ENCODE measurements at places on chromosomes 6 and 20.

GRCh38 chr6:84464471-84464870, 237.0 kb upstream of the CEP162 start:
- DNase-seq = no peak

DNA sequence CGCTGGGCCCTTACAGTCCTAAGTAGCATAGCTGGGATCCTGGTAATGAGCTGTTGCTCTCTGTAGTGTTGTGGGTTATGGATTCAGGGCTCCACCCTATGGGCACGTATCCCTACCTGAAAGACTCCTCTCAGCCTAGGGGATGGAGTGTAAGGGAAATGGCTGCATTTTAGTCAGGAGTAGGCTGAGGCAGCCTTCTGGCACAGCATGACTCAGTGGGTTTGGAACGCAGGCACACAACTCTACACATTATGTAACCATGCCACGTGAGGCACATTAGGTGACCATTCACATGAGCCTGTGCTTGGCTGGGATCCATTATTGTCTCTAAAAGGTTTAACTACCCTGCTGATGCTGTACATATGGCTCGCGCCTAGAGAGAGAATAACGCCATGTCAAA, 27.8 kb downstream of the HDDC2 start:
- no peak for DNase-seq

- DNase-seq = no peak
These were observed 527.8 kb upstream of the FLRT3 start for GRCh38 chr20:14865169-14865568.

DNA sequence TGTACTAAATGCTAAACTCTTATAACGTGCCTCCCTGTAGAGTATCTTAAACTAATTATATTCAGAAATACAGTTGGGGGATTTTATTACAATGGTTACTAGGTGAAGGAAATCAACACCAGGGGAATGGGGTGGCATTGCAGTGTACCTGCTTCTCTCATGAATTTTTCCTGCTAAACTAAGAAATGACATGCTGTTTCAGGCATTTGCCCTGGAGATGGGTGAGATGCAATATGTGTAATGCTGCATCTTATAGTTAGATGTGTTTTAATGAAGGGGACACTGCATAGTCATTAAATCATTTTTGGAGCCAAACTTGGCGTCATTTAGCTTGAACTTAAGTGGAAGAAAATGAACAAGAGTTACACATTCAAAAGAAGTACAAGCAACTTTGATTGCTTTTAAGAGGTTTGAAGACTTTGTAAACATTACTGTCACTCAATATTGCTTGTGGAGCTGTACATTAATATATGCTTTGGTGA, 4.3 kb downstream of the EYA4 start:
- no peak for DNase-seq

DNA sequence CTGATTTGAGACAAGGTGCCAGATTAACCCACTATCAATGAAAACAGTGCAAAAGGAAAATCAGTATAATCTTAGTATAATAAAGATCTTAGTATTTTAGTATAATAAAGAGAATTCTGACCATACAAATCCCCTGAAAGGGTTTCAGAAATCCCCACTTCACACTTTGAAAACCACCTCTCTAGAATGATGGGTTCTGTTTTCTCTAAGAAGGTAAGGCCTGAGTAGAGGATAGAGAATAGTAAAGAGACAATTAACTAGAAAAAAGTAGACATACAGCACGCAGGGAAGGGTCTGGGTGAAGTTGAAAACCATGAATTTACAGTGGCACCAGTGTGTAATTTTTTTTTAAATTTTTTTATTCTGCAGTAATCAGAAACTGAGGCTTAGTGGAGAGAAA, 73.6 kb downstream of the REV3L start:
- DNase-seq = no peak

- no peak for DNase-seq
These were observed 9.8 kb downstream of the RIPOR3 start for GRCh38 chr20:50681359-50682064.

GRCh38 chr6:155061381-155061780, 66.3 kb downstream of the TIAM2 start:
- no peak for DNase-seq

DNA sequence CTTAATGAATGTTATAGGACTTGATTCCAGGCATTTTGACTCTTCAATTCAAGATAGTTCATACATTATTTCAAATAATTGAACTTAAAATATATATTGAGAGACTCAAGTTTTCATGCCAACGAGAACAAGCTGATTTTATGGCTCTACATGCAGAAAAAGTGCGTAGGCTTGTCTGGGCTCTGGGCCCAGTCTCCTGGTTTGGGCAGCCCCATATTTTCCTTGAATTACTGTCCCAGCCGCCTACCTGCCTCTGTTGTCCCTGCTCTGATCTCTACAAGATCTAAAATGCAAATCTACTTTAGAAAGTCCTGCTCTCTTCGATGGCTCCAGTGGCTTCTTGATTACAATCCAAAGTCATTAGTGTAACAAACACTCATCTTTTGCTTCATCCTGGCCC, 537.4 kb upstream of the CHD6 start:
- no peak for DNase-seq

DNA sequence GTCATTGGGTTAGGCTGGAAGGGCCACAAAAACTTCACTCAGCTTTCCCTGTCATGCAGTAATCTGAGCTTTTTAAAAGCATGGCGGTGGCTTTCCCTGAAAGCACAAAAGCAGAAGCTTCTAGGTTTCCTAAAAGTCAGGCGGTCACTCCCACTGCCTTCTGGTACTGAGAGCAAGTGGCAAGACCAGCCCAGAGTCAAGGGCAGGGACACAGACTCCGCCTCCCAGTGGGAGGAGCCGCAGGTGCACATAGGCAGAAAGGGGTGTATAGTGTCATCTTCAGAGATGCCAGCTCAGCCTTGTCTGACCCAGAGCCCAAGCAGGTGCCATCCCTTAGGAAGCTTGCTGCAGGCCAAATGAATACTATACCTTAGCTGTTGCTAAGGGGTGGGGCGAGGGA, 18.0 kb upstream of the PACSIN1 start:
- no peak for DNase-seq

GRCh38 chr6:157381631-157382621, 936 bp downstream of the ZDHHC14 start:
- DNase-seq = peak; percentile 45

GRCh38 chr6:119347466-119348095, 2.0 kb downstream of the MAN1A1 start:
- DNase-seq = no peak

GRCh38 chr20:16537918-16538317, 35.3 kb downstream of the KIF16B start:
- DNase-seq = no peak

GRCh38 chr6:36360241-36361054, 23.8 kb upstream of the BNIP5 start:
- peak; percentile 67 for DNase-seq

GRCh38 chr20:38799203-38799602, 6.3 kb upstream of the PPP1R16B start:
- no peak for DNase-seq

DNA sequence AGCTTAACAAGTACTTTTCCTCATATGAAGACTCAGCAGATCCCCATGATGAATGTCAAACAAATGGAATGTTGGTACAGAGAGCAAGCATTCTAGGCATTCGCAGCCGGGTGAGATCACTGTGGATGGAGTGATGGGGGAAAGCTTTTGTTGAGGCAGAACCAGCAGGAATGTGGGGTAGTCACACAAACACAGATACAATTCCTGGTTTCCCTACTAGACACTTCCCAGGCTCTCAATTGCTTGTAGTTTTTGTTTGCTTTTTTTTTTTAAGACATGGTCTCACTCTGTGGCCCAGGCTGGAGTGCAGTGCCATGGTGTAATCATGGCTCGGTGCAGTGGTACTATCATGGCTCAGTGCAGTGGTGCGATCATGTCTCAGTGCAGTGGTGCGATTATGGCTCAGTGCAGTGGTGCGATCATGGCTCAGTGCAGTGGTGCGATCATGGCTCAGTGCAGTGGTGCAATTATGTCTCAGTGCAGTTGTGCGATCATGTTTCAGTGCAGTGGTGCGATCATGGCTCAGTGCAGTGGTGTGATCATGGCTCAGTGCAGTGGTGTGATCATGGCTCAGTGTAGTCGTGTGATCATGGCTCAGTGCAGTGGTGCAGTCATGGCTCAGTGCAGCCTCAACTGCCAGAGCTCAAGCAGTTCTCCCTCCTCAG, 15.4 kb upstream of the IER3 start:
- no peak for DNase-seq

GRCh38 chr6:8013763-8014162, 50.4 kb downstream of the BLOC1S5 start:
- no peak for DNase-seq

DNA sequence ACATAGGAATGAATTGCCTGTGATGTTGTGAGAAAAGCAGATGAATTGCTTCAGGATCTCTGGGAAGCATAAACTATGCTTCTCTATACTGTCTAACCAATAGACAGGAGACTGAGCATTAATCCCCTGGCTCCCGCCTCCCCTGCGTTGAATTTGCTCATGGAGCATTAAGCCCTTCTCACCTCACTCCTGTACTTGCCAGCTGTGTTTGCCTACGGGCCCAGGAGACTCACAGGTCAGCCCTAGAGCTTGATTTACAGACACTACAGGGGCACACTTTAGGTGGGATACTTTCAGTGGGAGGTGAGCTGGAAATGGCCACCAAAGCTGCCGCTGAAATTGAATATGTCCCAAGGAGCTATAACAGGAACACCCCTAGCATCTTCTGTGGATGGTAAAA, 418.7 kb downstream of the CBLN4 start:
- DNase-seq = no peak

GRCh38 chr6:16404456-16404855, 166.1 kb downstream of the GMPR start:
- no peak for DNase-seq

- DNase-seq = no peak
These were observed 53.5 kb downstream of the HIVEP2 start for GRCh38 chr6:142891454-142891853.

DNA sequence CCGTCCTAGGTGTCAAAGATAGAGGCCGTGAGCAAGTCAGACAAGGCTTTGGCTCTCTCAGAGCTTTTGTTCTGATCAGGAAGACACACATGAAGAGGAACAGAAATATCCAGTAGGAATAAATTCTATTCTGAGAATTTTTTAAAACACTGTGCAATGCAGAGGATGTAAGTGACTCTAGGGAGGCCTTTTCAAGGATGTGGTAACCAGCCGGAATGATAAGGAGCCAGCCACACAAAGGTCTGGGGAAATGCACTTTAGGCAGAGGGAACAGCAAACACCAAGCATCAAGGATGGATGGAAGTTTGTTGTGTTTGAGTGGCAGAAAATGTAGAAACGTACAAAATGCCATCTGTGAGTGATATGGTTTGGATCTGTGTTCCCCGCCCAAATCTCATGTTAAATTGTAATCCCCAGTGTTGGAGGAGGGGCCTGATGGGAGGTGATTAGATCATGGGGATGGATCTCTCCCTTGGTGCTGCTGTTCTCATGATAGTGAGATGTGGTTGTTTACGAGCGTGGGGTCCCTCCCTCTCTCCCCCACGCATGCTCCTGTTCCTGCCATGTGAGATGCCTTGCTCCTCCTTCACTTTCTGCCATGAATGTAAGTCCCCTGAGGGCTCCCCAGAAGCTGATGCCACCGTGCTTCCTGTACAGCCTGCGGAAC, 93.6 kb upstream of the CDYL start:
- DNase-seq = no peak

DNA sequence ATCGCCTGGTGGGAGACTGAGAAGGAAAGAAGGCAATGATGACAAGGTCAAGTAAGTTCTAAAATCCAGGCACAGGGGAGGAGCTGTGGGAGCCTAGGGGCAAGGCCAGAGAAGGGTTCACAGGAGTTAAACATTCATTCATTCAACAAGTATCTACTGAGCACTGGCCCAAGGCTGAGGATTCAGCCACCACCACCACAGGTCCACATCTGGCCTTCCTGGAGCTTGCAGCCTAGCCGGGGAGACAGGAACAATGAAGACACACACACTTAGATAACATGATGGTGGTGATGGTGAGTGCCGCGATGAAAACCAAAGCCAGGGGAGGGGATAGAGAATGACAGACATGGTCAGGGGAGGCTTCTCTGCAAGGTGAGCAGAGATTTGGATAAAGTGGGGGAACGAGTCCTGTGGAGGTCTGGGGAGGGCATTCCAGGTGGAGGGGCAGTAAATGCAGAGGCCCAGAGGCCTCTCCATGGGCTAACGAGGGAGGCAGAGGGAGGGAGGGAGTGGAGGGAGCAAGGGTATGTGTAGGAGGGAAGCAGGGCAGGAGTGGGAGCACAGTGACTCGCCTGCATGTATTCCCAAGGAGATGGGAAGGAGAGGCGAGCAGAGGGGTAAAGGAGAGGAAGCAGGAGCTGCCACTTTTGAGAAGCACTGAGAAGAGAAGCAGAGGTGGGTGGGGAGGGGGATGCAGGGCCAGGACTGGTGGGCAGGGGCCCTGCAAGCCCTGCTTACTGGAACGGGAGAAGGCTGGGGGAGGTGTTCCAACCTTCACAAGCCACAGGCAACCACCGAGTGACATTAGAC, 10.5 kb upstream of the RSPO4 start:
- no peak for DNase-seq

GRCh38 chr20:51042657-51043247, 19.8 kb upstream of the KCNG1 start:
- no peak for DNase-seq

DNA sequence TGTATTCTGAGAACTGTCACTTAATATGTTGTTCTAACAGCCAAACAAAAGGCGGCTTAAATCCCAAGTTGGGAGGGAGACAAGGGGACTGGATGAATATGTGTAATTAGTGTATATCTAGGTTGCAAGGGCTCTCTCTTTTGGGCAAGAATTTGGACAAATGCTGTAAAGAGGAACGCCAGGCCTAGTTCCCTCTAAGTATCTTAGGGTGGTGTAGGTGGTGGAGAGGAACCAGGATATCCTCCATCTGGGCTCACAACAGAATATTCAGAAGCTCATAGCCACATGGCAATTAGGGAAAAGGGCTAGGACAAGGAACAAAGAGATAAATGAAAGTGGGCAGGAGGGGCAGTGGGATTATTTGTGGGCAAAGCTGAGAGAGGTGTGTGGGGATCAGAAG, 149.5 kb downstream of the LRFN2 start:
- DNase-seq = no peak

DNA sequence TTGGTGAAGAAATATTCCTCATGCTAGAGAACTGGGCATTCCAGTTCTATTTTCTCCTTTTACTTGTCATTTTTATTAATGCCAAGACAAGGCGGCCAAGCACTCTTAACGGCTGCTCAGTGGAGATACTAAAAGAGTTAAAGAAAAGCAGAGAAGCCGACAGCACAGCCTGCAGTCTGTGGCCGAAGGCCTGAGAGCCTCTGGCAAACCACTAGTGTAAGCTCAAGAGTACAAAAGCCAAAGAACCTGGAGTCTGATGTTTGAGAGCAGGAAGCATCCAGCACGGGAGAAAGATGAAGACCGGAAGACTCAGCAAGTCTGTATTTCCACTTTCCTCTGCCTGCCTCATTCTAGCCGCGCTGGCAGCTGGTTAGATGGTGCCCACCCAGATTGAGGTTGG, 167.1 kb upstream of the FUT9 start:
- DNase-seq = no peak

DNA sequence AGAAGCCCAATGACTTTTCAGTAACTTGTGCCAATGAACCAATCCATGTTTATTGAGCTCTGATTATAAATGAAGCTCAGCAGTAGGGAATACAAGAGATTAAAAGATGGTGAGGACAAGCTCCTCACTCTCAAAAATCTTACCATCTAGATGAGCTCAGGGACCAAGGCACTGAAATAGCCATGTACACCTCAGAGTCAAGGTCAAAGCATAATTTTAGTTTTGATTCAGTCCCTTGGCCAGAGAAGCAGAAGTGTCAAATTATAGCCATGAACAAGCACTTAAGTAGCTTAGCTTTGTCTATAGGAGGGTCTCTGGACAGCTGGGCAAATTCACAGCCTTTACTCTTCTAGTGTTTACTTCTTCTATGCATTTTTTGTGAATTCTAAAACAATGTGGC, 131.0 kb upstream of the DTNBP1 start:
- DNase-seq = no peak

- no peak for DNase-seq
These were observed 10.3 kb downstream of the DSE start for GRCh38 chr6:116381000-116381399.

All from activated CD4-positive, alpha-beta T cell treated with anti-CD3 and anti-CD28 coated beads, Interleukin-2, amount 50 U/mL, for 24 hours (primary cell).